ENCODE measurements at places on chromosomes 4 and X.

DNA sequence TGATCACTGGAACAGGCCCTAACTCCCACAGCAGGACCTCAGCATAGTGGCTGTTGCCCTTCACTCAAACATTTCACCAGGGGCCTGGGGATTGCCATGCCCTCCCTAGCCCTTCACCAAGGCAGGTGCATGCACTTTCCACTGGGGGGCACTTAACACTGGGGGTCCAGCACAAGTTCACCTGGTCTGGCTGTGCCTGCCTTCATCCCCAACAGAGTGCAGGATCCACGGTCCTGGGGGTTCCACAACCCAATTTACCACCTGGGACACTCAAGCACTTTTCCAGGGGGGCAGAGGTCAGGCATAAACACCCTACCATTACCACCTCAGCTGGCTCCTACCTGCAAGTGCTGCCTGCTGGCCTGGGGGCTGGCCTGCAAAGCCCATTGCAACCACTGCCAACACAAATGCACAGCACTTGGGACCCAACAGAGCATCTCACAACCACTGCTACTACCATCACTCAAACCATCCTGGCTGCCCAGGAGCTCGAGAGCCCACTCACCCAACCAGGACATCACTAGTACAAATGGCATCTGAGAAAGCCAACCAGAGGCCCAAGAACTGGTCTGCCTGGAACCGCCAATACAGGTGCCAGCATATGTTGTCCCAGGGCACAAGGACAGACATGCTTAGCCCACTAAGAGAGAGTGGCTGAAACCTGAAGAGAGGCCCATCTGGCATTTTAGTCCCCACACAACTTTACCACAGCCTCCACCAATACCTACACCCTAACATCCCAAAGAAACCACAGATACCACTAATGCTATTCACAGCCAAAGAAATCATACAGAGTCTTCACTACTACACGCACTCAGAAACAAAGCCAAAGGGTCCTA lies 43.1 kb downstream of the NAT8L start:
- DNase-seq, result no peak

DNA sequence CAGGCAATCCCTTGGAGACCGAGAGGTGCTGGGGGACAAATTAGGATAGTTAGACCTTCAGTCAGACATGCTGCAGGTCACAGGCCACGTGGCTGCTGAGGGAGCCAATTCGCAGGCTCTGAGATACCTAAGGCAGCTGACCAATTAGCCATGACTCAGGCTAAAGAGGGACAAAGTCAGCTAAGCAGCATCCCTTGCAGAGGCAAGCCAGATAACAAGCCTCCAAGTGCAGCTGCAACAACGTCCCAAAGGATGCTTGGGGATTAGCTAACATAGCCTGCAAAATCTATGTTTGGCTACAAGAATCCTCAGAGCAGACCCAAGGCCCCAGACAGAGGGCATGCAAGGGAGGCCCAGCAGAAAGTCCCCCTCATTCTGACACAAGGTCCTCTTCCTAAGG lies 93.5 kb downstream of the SEL1L3 start:
- DNase-seq, result no peak

GRCh38 chrX:134171661-134172587 lies 65.1 kb upstream of the CCDC160 start:
- no peak for DNase-seq

DNA sequence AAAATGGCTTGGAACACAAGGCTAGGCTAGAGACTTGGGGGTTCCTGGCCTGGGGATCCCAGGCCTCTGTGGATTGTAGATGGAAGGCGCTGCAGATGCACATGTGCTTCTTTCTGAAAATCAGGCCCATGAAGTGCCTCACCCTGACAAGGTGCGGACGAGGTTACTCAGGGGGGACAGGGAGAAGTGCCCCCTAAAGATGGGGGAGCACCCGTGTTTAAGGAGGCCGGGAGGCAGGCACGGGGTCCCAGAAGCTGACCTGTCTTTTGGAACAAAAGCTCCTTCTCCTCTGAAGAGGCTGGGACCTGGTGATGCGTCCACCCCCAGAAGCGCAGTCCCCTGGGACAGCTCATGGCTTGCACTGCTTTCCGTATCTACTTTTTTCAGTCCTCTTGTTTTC lies 2.4 kb downstream of the PDZD4 start:
- DNase-seq, result no peak

DNA sequence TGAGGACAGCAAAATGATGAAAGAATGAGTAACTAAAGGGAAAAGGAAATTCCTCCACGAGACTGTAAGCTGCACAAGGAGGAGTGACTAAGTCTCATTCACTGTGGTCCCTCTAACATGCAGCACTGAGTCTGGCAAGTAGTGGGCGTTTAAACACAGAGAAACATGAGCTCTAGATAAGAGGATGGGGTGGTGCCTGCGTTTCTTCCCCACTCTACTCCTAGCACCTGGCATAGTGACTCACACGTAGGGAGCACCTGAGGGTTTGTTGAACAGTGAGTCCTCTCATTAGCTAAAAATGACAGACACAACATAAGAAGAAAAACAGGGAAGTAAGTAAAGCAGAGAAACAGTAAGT lies 105.8 kb upstream of the CBR4 start:
- DNase-seq, result no peak

DNA sequence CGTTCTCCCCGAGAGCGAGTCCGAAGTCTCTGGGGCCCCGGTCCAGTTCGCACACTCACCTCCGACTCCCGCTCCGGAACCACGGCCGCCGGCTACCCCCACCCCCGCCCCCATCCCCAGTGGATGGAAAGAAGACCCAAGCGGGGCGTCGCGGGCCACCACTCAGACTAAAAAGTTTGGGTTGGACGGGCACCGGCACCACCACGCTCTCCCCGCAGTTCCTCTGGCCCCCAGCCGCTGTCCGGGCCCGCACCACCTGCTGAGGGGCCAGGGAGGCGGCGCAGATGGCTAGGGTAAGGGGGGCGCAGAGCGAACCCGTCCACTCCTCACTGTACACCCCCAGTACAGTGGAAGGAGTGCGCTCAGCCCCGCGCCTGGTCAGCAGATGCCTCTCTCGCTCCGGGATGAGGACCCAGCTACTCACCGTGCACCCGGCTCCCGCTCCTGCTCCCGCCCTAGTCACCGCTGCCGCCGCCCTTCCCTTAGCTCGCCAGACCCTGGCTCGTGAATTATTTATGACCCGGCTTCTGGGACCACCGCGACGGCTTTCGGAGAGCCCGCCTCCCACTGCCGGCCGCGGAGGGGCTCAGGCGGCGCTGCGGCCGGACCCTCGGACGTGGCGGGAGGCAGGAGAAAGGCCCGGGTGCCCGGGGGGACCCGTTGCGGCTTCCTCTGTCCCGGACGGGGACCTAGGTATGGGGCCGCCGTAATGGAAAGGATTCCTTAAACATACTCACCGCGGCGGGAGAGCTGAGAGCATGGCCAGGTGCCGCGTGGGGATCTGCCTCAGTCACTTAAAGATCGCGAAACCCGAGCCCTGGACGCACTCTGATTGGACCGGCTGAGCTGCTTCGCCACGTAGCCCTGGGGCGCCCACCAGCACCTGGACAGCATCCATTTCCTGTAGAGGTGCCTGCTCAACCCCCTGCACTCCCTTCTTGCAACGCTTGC lies at the start of gene PROM1:
TSS of gene PROM1 (minus strand) at position 783 of the 951 bp plus-strand sequence. CDS start 8,117 bp downstream, outside the sequence.
- DNase-seq, result no peak

DNA sequence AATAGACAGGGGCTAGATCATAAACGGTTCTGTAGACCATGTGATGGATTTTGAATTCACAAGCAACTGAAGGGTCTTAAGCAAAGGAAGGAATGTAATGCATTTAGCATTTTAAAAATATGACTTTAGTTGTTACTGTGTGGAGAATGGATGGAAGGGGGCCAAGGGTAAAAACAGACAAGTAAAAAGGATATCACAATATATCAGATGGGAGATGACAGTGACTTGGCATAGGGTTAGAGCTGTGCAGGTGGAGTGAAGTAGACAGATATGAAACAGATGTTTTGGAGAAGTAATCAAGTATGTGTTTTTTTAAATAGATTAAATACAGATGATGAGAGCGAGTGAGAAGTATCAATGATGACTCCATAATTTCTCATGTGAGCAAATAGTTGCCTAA lies 1116.0 kb upstream of the TENM3 start:
- DNase-seq, result no peak

DNA sequence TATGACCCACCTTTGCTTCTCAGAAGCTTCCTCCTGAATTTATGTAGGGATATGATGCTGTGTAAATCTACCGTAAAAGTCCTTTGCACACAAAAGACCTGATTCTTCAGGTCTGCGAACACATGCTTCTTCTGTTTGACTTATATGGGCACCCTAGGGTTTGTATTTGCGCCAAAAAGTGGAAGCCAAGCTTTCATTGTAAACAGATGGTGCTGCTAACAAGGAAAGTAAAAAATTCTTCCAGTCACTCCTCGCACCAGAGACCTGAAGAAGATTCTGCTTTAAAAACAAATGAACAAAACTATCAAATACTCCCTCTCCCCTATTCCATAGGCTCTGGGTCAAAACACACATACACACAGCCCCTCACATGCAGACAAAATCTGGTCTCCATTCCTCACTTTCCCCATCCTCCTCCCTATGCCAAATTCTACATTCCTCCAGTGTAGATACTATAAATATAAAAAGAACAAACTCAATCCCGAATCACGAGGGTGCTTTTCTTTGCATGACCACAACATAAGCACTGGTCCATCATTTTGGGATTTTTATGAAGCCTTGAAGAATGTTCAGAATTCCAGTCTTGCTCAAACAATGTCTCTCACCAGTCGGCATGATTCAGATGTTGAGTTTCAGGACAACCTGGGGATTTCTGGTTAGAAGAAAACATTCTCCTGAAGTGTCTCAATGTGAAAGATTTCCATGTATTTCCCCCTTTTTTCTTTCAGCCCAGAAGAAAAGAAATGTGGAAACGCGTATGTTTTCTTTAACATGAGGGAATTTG lies 125.1 kb downstream of the PALLD start:
- DNase-seq, result no peak

DNA sequence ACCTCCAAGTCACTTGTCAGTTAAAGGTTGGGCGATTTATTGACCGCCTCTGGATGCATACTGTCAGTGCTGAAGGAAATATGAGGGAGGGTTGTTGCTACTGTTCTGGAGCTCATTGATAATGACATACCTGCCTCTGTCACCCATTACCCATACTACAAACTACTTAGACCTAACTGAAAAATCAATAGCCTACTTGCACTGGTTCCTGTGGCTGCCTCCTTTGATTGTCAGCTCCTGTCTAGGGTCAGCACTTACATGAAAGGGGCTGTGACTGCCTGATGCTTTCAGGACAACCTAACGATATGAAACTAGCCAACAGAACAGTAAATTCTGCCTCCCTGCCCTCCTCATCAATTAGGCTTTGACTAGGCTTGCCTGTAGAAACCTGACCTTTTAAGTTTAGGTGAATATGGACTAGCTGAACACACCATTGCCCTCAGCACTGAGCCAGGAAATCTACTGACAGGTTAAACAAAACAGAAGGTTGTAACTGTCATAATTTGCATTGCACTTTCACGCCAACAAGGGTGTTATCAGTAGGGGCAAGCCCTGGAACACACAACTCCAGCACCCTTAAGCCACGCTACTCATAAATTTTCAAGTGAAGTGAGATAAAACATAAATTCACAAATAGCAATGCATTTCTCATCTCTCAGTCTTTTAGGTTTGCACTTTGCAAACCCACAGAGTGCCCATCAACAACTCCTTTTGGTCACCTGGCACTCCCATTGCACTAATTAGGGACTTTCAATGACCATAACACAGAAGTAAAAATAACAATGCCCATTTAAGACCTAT lies 9.0 kb upstream of the MAB21L2 start:
- DNase-seq, result no peak

DNA sequence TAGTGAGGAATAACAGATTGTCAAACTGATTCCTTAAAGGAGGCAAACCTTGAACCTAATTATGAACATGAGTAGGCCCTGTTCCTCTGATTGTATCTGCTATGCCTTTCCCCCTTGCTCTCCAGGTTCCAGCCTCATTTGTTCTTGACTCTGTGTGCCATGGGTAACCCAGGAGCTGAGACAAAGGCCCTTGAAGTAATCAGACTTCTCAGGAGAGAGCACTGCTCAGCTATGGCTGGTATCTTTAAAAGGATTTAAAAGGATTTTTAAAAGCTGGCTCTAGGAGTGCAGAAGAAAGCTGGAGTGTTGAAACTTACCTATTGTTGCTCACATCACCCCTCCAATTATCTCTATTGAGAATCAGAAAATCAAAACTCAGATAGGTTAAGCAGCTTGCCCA lies 1565.5 kb upstream of the AGA start:
- no peak for DNase-seq

DNA sequence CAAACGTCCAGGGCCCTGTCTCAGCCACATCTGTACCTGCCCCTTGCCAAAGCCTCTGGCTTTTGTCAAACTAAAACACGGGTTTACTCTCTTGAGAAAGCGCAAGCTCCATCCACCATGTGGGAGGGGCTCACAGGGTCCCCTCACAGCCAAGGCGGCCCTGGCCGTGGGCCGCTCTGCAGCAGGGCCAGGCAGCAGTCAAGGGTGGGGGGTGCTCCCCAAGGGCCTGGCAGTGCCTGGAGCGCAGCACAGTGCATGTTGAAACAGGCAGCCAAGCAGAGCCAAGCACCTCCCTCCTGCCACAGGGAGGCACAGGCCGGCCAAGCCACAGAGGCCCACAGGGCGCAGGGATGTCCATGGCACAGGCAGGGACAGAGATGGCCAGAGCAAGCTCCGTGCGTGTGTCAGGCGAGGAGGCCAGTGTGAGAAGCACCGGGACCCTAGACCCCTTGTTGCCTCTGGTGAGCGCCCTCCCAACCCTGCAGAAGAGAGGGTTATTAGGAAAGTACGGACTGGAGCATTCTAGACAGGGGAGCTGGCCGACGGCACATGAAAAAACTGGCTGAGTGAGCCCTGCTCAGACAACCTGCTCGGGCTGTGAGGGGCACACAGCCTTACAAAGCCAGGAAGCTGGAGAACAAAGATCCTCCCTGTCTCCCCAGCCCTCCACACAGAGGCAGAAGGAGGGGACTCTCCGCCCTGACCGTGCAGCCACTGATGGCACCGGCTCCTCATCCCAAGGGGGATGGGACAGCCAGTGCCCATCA lies 39.0 kb downstream of the FAM53A start:
- no peak for DNase-seq

All from stimulated activated CD8-positive, alpha-beta memory T cell treated with anti-CD3 and anti-CD28 coated beads, Interleukin-4, amount 100 ng/mL, for 1 hour (primary cell).